Effector CD4-positive, alpha-beta T cell (primary cell): ENCODE measurements at places on chromosomes 12 and 14.

DNA sequence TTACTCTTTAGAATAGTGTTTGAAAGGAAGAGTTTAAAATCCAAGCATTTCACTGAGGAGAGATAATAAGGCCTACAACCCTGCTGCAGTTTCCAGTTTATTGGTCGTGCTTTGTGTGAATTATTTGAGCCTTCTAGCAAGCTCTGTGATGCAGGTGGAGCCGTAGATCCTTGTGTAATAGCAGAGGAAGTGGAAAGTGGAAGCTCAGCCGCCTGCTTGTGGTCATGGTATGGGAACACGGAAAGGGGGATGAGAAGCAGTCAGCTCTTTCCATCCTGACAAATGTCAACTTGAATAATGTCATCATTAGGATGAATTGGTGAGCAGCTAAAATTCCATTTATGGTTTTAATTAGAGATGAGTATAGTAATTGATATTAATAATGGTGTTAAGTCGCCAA, 29.1 kb downstream of the SYNE2 start:
- no peak for DNase-seq

- no peak for DNase-seq
These were observed 41.7 kb downstream of the LIN52 start for GRCh38 chr14:74126315-74127013.

DNA sequence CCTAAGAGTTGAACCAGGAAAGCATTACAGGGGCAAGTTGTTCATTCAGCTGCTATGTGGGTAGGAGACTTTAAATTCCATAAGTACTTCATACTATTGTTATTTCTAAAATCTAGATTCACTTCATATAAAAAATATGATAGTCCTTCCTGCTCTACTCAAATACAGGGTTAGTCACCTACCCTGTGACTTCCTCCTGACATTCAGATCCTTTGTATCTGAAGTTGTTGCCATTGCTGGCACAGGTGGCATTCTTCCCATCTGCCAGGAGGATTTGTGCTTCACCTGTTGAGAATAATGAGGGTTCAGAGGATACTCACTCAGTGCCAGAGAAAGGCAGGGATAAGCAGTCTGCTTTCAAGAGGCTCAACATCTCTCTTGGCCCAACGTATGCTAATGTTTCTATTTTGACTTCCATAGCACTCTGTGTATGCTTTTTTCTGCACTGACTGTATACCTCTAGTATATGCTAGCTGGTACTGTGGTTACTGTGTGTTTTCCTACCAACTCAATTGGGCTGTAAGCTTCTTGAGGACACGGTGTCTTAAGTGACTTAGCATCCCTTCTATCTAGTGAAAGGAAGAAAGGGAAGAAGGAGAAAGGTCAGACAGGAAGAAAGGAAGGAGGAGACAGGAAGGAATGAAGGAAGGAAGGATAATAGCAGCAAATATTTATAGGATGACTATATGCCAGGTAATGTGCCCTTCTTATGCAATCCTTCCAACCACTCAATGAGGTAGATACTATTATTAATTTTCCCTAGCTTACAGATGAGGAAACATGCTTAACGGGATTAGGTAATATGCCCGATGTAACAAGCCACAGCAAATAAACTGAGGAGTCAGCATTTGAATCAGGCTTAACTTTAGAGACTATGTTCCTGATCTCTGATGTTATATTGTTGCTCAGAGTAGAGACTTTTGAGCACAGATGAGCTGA, 38.5 kb upstream of the FGF6 start:
- DNase-seq = no peak

DNA sequence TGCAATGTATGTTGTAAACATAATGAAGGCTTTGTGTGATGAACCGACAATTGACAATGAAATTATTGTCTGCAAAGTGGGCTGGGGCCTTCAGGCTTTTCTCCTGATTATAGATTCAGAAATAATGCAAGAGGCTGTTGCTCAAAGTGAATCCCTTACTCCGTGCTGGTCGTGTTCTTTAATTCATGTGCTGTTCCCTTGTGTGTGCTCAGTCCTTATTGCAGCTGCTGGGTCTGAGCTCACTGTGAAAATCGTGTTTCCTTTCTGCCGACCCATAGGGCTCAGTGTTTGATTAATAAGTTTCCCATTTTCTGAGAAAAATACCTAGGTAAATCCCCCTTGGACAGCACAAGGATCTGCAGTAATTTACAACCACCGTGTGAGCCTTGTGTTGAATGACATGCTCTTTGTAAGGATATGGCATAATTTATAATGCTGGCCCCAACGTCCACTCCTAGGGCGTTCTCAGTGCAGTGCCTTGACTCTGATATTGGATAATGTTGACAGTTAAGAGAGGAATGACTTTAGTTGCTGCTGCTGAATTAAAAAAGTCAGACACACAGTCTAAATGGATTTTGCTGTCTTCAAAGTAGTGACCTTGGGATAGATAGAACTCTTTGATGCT, 81.6 kb downstream of the RGS6 start:
- no peak for DNase-seq

DNA sequence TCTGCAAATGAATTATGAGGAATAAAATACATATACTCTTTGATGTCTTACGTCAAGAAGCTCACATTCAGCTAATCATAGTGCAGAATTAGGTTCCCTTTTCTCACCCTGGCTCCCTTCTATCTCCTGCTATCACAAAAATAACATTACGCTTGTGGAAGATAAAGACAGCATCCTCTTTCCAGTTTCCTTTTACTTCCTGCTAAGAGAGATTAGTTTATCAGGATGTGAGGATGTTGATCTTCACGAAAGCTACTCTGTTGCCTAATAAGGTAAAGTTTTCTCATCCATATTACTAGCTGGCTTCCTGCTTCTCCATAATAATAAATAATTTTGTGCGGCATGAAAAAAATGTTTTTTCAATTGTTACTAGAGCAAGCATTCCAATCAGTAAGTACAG, 217.7 kb upstream of the DCN start:
- DNase-seq = no peak

GRCh38 chr12:121227294-121227693, 17.4 kb downstream of the P2RX4 start:
- DNase-seq = no peak

- no peak for DNase-seq
These were observed 191.1 kb downstream of the TMX1 start for GRCh38 chr14:51431033-51431709.

DNA sequence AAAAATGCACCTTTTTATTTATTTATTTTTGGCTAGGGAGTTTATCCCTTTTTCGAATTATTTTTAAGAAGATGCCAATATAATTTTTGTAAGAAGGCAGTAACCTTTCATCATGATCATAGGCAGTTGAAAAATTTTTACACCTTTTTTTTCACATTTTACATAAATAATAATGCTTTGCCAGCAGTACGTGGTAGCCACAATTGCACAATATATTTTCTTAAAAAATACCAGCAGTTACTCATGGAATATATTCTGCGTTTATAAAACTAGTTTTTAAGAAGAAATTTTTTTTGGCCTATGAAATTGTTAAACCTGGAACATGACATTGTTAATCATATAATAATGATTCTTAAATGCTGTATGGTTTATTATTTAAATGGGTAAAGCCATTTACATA, 14.9 kb upstream of the SNAPC1 start:
- DNase-seq = no peak

DNA sequence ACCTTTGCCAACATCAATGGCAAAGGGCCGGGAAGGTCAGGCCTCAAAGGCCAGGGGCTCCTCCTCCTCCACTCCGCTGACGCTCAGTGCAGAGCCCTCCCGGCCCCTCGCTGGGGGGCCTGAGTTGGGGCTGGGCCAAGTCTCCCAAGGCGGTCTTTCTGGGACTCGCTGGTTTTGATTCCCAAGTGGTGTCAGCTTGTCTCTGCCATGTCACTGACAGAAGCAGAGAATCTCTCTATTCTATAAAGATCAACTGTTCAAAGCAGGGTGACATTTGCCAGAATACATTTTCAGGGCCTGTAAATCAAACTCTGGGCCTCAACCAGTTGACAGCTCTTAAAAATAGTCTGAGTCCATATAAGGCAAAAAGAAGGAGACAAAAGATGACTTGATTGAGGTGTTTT, 75.9 kb downstream of the CCDC88C start:
- DNase-seq = no peak

DNA sequence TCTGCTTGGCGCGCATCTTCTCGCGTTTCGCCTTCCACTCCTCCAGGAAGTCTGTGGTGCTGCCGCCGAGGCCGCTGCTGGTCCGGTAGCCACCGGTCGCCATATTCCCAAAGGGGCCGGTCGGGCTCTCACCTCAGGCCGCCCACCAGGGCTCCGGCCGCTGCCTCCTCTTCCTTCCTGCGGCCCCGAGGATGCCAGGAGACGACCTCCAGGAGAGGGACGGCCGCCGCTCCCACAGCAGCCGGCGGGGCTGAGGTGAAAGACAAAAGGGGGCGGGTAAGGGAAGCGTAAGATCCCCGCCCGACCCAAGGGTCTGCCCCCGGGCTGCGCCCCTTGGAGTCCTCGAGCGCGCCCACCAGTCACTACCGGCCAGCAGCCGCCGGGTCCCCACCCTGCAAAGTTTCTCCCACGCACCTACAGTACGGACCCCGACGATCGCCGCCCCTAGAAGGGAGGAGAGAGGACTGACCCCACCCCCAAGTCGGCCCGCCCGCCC, 574 bp downstream of the PAWR start:
- DNase-seq = no peak

GRCh38 chr14:104178279-104178678, 39.9 kb downstream of the KIF26A start:
- no peak for DNase-seq

GRCh38 chr12:96354326-96354725, 45.9 kb downstream of the CDK17 start:
- no peak for DNase-seq

DNA sequence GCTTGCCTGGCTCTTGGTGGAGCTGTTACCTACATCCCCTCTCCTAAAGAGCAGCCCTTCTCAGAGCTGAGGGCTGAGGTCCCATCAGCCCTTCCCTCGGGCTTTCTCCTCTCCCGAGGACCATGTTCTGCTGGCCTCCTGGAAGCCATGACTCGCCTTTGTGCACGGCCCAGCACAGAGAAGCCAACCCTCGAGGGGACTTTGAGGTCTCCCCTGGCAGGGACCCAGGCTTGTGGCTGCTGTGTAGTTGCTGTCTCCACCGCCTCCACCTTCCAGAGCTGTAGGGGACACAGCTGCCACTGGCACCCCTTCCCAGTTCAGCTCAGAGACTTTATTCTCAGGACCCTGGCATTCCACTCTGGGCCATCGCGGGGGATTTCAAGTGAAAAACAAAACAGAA, 22.9 kb upstream of the CCND2 start:
- no peak for DNase-seq

GRCh38 chr12:50200552-50201273, 33.5 kb upstream of the CERS5 start:
- DNase-seq = no peak

DNA sequence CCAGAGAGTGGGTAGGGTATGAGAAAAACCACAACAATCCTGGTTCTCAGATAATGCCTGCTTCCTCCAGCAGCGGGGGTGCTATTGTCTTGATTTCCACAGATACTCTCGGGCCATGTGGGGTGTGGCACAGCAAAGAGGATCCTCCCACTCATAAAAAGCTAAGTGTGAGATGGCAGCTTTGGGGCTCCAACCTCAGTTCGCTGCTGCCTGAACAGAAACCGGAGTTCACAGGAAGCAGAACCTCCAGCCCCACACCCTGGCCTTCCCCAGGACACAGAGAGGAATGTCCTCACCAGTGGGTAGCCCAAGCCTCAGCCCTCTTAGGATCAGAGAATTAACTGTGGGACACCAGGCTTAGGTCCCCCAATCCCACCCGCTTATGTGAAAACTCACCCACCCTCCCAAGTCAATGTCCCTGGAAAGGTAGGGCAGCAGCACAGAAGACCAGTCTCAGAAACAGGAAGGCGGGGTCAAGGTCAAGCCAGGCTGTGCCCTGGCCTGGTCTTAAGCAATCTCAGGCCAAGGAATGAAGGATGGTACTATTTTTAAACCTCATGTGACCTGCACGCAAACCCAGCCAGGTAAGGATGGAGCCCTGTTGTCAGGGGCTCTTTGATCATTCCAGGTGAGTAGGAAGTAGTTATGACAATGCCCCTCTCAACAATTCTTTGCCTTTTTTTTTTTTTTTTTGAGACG, 9.0 kb downstream of the KCTD10 start:
- no peak for DNase-seq

- no peak for DNase-seq
These were observed 261.0 kb downstream of the DACT1 start for GRCh38 chr14:58898655-58899316.
